ENCODE measurements at places on chromosomes 2 and 18.
A peak's percentile ranks its signal among the peaks of the same experiment; 100 is the strongest.

GRCh38 chr2:169891593-169892298, 64.5 kb downstream of the UBR3 start:
- no peak for DNase-seq

DNA sequence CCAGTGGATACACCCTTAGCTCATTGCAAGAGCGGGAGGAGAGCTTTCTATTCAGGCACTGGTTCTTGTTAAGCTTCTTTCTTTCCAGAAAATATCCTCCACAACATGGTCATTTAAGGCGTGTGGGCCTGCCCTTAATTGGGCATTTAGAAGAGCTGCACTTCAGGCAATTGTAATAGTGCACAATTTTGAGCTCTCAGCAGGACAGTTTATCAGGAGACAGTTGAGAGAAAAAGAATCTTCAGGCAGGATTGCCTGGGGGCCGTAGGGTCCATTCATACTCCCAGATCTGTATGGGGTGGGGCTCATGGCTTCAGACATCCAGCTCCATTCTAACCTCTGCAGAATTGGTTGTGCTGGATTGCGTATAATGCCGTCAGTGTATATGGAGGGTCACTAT, 6.0 kb upstream of the EPC2 start:
- no peak for DNase-seq

GRCh38 chr2:109193807-109194619, 65.0 kb downstream of the SH3RF3 start:
- DNase-seq: no peak

DNA sequence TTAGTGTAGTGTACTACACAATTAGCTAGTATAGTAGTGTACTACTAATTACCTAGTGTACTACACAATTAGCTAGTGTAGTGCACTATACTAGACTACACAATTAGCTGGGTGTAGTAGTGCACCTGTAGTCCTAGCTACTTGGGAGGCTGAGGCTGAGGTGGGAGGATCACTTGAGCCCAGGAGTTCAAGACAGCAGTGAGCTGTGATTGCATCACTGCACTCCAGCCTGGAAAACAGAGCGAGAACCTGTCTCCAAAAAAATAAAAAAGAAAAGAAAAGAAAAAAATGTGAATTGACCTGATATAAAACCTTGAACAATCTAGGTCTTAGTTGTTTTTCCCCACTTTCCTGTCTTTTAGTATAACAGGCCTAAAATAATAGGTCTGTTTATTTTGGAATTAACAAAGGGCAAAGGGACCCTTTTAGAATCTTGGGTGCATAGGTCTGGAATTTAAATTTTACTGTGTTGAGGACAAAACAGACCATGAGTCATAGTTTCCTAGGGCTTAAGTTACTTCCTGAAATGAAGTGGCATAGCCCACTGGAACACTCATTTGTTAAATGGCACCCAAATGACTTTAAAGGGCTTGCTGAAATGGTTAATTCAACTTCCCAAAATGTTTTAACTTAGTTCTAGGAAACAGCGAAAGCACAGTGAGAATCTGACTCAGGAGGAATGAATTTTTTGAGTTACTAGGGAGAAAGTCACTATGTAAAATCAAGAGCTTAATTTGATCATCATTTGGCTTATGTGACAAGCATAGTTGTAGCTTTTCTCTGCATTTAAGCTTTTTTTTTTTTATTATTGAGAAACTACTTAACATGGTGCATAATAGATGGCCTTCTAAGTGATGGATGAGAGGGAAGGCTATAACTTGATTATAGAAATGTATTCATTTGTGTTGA, 50.7 kb upstream of the ARL5A start:
- DNase-seq: no peak

GRCh38 chr2:130375291-130376266, 19.7 kb downstream of the PTPN18 start:
- DNase-seq: no peak

GRCh38 chr2:224525774-224526173, 59.4 kb downstream of the CUL3 start:
- DNase-seq: no peak

DNA sequence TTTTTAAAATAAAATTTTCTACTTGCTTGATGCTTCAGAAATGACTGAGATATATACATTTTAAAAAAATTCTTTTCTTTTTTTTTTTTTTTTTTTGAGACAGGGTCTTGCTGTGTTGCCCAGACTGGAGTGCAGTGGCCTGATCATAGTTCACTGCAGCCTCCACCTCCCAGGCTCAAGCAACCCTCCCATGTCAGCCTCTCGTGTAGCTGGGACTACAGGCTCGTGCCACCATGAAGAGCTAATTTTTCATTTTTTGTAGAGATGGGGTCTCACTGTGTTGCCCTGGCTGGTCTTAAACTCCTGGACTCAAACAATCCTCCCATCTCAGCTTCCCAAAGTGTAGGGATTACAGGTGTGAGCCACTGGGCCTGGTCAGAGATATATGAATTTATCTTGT, 12.9 kb downstream of the CYS1 start:
- no peak for DNase-seq

DNA sequence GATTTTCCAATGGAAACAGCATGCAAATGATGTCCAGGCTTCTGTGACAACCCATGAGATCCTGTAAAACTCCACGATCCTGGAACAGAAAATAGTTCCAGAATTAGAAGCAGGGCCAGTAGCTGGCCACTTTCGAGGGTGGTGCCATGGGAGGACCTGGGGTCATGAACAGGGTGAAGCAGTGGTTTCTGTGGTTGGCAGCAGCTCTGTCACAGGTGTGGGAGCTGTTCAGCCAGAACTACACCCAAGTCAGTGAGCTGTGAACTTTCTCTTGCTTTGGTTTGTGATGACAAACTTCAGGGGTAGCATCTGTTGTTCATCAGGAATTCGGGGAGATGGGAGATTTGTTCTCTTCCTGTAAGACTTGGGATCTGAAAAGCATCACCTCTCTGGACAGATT, 314.4 kb upstream of the NT5C1B start:
- DNase-seq: no peak

DNA sequence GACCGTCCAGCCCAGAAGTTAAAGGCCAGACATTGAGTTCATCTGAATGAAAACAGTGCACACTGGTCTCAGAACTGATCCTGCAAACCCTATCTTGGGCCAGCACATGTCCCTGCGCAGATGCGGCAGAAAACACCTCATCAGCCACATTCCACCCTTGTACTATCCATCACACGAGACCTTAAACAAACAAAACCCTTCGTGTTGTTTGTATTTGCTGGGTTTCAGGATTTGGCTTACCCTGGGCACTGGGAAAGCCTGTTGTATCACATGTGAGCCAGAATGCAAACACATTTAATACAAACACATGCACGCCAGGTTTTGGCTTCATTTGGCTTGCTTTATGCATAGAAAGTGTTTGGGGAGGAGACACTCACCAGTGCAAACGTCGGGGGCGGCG, 12.5 kb downstream of the WIPF1 start:
- DNase-seq: no peak

GRCh38 chr18:25140962-25141308, 211.0 kb downstream of the ZNF521 start:
- DNase-seq: no peak

- DNase-seq: no peak
Observed at GRCh38 chr2:152134488-152135280, 35.8 kb upstream of the CACNB4 start.

- DNase-seq: no peak
Observed at GRCh38 chr2:160175169-160176134, 24.6 kb downstream of the ITGB6 start.

GRCh38 chr2:37348155-37348554, 3.7 kb downstream of the QPCT start:
- DNase-seq: no peak

DNA sequence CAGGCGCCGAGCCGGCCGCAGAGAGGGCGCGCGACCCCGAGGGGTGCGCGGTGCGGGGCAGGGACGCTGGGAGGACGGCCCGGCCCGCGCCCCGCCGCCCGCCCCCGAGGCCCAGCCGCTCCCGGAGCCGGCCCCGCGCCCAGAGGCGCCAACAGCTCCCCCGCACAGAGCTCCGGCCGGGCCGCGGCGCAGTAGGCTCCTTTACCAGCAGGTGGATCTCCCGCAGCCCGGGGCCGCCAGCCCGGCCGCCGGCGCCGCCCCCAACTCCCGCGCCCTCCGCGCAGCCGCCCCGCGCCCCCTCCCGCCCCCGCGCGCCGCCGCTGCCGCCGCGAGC, 258 bp downstream of the MGAT4A start:
- DNase-seq: no peak

DNA sequence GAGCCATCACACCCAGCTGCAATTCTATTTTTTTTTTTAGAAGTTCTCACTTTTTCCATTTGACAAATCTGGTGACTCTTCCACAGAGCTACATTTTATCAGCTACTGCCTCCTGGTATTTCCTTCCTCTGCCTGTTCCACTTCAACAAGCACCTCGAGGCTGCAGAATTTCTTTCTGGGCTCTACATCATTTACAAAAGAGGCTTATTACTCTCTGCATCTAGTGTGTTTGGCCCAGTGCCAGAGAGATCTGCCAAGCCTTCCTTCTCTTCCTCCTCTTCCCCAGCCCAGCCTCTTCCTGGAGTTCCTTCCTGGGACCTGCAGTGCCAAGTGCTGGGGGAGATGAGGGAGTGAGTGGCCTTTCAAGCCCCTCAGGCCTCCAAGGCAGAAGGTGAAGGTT, 119.6 kb upstream of the ITGA6 start:
- DNase-seq: no peak

DNA sequence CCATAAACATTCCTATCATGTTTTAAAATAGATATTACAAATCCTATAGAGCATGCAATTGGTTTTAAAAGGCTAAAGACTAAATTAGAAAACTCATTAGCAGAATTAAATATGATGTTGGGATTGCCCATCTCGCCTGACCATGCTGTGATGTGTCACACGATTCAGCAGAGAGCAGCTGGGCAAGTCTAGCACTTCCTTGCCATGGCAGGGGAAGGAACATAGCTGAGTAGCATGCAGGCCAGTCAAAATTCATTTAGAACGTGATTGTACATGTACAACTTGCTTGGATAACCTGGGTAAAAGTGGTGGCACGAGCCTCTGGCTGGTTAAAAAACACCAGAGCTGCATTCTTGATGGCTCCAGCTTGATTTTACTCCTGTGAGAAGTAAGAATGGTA, 81.3 kb downstream of the SCN3A start:
- DNase-seq: peak; percentile 55

GRCh38 chr2:56021136-56021474, 97.5 kb upstream of the EFEMP1 start:
- DNase-seq: no peak

DNA sequence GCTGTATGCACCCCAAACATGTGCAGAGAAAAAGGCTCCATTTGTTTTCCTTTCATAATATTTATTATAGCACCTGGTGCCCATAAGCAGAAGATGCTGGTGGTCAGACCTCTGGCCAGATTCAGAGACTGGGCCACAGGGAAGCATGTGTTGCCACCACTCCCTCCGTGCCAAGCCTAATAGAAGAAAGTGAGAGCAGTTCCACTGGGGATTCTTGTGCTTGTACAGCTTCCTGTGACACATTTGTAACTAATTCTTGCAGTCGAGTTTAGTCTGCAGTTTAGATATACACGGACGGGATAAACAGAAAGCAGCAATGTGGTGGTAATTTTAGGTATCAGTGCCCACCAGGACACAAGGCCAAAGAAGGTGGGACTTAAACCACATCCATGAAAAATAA, 135.4 kb upstream of the PIEZO2 start:
- DNase-seq: no peak

- no peak for DNase-seq
Observed at GRCh38 chr2:150459281-150459680, 28.2 kb downstream of the RND3 start.

GRCh38 chr18:44719519-44720060, 38.9 kb downstream of the SETBP1 start:
- DNase-seq: no peak

GRCh38 chr18:9596226-9596625, 18.1 kb downstream of the PPP4R1 start:
- no peak for DNase-seq
